ENCODE measurements at places on chromosomes 4 and X.

GRCh38 chr4:75099321-75099720, 166.4 kb downstream of the PARM1 start:
- no peak for DNase-seq

GRCh38 chr4:74758551-74759145, 35.7 kb downstream of the BTC start:
- DNase-seq: no peak

DNA sequence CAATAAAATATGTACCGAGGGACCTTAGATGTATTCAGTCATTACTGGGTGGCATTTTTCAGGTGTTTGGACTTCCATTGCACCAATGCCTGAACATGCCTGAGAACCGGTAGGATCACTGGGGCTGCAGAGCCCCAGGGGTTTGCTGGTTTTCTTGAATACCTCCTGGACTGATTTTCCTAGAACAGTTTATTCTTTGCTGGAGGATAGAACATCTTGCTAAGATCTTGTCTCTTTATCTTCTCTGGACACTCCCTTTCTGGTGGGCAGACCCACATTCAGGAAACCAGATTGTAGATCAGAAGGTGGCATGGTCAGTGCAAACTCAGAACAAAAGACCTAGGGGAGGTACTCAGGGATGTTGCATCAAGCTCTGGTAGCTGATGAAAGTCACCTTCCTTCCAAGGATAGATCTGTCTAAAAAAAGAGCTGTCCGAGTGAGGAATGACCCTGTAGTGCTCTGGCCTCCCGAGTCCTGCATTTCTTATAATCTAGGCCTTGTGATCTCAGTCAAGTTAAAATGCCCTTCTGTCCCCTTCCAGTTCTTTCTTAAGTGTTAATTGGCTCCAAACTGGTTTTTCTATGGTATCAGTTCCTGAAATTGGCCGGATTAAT, 84.8 kb downstream of the CLDN34 start:
- DNase-seq: no peak

DNA sequence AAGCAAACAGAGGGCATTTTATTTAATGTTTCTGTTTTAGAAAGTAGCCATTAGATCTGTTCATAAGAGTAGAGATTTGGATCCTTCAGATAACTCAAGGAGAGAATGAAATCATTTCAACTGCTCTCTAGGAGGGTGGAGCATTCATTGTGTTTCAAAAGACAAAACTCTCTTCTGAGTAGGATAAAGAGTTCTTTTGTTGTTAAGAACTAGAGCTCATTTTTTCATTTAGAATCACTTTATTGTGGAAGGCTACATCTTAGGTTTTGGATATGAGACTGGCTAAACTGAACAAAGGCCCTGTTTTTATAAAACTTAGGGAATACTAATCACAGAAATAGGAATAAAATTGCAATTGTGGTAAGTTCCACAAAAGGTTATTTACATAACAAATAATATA, 193.9 kb upstream of the PCDH10 start:
- no peak for DNase-seq

GRCh38 chr4:7146786-7147115, 45.6 kb upstream of the SORCS2 start:
- DNase-seq: no peak

- no peak for DNase-seq
Observed at GRCh38 chrX:27976284-27976683, 5.0 kb downstream of the DCAF8L1 start.

DNA sequence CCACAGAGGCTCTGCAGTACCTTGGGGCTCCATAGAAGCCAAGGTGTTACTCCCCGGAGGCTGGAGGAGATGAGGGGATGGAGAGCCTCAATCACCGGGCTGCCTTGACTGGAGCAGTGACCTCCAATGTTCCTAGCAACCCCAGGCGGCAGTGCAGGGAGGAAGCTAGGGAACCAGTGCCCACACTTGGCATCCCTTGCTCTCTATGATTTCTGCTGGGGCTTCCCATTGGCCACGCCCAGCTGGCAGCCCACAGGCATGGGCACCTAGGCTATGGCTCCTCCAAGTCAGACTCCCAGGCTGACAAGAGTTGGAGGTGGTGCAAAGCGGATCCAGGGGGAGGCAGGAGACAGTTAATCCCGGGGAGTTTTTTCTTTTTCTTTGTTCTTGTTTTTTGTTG, 229.7 kb downstream of the EVC2 start:
- no peak for DNase-seq

DNA sequence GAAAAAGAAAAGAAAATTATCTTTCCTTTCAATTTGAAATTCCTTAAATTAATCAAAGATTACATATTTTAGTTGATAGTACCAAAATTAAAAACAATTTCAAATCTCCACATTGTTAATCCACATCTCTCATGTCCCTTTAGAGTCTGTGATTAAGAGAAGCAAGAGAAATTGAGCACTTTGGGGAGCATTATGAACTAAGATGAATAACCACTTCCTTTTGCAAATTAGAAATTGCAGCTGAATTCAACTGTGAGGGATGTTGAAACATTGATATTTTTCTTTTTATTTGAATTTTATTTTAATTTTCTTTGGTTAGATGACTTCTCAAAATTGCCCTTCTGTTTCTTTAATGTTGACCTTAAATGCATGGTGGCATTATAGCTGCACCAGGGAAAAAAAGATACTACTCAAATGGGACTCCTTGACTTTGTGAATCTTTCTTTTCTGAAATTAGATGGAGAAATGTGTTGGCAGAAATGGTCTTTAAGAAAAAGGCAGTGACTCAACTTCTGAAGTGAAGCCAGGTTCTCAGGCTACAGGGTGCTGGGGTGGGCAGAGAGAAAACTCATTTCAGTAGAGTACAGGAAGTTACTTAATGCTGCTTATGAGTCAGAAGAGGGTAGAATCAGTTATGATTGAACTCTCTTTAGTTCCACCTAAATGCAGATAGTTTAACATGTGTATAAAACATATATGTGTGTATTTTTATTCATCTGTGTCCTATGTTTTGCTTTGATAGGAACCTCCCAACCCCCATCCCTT, 92.0 kb upstream of the TNIP3 start:
- no peak for DNase-seq

DNA sequence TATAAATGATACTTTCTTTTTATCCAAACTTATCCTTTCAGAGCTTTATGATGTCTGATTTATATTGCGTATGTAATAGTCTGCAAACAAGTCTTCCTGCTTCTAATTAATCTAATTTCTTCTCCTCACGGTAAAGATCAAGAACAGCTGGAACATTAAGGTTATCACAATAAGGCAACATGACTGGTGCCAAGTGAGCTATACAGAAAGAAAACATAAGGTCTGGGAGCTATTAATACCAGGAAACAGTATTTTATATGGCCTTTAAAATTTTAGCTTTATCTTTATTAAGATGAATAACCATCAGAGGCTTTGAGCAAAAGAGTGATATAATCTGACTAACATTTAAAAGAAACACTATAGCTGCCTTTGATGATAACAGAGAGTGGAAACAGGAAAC, 28.7 kb upstream of the CABS1 start:
- DNase-seq: no peak

DNA sequence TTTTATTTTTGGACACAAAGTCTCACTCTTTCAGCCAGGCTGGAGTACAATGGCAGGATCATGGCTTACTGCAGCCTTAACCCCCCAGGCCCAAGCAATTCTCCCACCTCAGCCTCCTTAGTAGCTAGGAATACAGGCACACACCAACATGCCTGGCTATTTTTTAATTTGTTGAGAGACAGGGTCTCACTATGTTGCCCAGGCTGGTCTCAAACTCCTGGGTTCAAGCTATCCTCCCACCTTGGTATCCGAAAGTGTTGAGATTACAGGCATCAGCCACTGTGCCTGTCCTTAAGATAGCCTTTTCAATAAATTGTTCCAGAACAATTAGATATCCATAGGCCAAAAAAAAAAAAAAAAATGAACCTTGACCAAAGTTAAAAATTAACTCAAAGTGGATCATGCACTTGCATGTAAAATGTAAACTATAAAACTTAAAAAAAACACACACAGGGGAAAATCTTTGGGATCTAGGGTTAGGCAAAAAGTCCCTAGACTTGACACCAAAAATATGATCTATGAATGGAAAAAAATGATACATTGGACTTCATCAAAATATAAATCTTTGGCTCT, 28.6 kb upstream of the NFKB1 start:
- DNase-seq: no peak

- DNase-seq: no peak
Observed at GRCh38 chr4:87399148-87399547, 8.2 kb upstream of the HSD17B11 start.

GRCh38 chr4:165328708-165329107, 1.2 kb downstream of the MSMO1 start:
- no peak for DNase-seq

DNA sequence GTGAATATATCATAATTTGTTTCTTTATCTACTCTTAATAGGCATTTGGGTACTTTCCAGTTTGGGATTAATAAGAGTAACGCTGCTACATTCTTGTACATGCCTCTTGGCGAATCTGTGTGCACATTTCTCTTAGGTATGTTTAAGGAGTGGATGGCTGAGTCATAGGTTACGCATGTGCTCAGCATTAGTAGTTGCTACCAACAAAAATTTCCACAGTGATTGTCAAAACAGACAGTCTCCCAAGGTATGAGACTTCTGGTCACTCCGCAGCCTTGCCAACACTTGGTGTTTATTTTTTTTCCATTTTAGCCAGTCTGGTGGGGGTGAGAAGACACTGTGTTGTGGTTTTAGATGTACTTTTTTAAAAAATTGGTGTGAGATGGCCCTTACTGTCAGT, 44.6 kb downstream of the FGFBP1 start:
- no peak for DNase-seq

DNA sequence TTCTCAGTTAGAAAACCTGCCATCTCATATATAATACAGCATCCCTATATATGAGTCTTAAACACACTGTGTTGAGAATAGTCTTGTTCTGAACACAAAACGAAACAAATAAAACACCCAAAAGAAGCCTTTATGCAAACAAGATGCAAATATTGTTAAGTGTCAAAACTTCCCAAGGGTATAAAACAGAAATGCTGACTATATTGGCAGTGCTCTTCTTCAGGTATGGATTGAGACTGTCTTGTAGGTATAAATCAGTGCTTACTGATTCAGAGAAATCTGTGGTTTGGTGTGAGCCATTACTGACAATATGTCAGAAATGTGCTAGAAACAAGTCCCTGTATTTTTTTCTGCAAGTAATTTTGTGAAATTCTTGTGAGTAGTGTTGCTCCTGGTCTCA, 82.8 kb upstream of the CTSO start:
- no peak for DNase-seq

GRCh38 chrX:114361076-114361725, 222.7 kb upstream of the HTR2C start:
- no peak for DNase-seq

DNA sequence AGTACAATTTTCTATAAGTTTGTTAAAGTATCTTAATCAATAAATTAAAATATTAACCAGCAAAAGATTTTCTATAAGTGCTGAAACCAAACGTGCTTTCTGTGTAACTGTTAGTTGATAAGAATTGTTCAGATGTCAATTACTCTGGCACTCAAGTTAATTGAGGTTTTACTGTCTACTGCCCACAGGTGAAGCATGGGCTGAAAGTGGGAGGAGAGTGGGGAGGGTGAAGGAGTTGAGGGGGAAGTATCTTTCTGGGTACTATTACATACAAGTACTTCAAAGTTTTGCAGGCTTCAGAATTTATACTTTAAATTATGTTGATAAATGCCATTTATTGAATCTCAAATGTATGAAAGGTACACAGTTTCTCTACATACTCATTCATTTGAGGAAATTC, 19.1 kb upstream of the CXCL3 start:
- DNase-seq: no peak

DNA sequence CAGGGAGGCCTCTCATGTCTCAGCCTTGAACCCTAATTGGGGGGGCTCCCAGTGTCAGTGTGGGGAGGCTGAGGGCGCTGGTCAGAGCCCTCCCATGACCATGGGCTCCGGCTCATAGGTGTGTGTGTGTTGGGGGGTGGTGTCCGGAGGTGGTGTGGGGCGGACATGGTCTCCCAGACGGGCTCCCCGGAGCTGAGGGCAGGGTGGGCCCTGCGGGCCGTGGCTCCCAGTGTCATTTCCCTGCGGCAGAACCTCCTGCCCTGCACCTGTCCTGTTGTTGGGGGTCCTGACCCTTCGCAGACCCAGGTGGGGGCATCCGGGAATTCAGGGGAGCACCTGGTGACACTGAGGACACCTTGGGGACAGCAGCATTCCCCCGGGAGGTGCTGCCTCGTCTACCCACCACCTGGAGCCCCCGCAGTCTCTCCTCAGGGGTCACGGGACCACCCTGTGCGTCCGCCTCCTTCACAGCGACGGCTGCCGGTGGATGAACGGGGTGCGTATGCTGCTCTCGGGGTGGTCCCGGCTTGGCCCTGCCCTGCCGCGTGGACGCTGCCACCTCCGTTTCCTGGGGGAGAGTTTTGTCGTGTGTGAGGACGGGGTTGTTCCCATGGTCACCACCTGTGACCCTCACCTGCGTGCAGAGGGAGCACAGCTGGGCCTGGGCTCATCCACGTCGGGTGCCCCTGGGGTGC, 14.5 kb upstream of the GTPBP6 start:
- no peak for DNase-seq

DNA sequence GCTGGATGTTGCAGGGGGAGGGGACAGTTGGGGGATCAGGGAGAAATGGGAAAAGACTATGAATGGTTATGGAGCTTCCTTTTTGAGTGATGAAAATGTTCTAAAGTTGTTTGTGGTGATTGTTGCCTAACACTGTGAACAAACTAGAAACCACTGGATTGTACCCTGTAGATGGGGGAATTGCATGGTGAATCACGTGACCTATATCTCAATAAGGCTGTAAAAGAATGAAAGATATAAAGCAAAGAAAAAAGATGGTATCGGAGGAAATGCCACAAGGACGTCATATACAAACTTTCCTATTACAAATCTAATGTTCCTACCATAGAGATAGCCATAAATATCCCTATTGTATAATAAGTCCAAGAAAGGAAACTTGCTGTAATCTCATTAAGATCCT, 20.6 kb upstream of the CT55 start:
- DNase-seq: no peak

DNA sequence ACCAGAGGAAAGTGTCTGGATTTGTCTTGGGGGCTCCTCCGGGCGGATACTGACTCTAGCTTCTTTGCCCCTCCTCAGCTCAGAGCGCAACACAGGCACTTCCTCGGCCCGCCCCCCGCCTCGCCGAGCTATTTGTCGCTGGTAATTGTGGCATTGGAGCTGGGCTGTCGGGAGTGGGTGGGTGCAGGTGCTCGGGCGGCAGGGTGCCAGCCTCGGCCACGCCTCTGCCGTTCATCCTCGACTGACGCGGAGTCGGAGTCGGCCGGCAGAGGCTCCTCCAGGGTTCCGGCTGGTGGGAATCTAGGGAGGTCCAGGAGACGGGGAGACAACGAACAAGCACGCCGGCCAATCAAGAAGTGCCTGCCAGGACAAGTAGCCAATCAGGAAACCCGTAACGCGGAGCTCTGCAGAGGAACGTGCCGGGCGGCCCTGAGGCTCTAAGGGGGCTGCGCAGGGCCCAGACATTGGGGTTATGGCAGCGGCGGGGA, 3.9 kb upstream of the SYN1 start:
- peak; percentile 24 for DNase-seq

GRCh38 chrX:131792356-131792749, 230.7 kb upstream of the STK26 start:
- no peak for DNase-seq

- no peak for DNase-seq
Observed at GRCh38 chrX:103417933-103418332, 41.6 kb downstream of the BEX3 start.
